ENCODE measurements at places on chromosomes 7 and 10. TPM values are rescaled to one million over a fixed set of nuclear protein-coding genes. Genes with fewer than 3 reads are reported as not detected.

The FAM25A gene
- not detected for total RNA-seq

- H3K4me1 ChIP-seq, result peaks cover 5% of the 10 kb centered on the region
- DNase-seq, result no peak
- H3K27ac ChIP-seq, result no peak overlapping the region
Measured at GRCh38 chr10:70690589-70690988, 18.3 kb downstream of the ADAMTS14 start.

The MMD2 gene
- not detected for total RNA-seq

DNA sequence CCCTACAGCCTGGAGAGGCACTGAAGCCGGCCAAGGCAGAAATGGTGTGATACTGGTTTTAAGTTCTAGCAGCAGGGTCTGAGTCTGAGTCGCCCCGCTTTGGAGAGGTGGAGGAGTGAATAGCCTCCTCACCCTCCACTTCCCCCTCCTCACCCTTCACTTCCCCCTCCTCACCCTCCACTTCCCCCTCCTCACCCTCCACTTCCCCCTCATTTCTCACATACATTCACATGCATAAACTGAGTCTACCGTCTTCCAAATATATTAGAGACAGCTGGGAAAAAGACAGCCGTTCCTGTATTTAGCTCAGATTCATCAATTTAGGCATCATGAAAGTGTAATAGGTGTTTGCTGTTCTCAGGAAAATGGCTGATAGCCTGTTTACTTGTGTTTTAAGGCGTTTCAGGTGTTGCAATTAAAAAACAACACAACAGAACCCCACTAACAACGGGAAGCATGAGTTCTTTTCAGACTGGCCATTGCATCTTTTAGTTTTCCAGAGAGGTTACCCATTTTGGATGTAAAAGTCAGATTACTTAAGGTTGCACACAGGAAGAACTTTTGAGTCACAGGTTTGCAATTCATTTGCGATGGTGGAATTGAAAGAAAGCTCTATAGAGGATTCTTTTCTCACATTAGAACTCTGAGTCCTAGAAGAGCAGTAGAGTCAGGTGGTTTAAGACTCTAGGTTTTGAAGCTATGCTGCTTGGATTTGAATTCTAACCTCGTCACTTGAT lies 861 bp downstream of the NRBF2 start:
- H3K27ac ChIP-seq, result peak overlapping the region; percentile 89
- no peaks in the 10 kb centered on the region for H3K27me3 ChIP-seq
- peaks cover 48% of the 10 kb centered on the region for H3K4me1 ChIP-seq
- peaks cover 1% of the 10 kb centered on the region for H3K36me3 ChIP-seq

GRCh38 chr10:641149-642010 lies 48.1 kb downstream of the DIP2C start:
- H3K4me3 ChIP-seq, result no peak overlapping the region
- peaks cover 5% of the 10 kb centered on the region for H3K36me3 ChIP-seq
- peaks cover 4% of the 10 kb centered on the region for H3K4me1 ChIP-seq
- DNase-seq, result no peak

DNA sequence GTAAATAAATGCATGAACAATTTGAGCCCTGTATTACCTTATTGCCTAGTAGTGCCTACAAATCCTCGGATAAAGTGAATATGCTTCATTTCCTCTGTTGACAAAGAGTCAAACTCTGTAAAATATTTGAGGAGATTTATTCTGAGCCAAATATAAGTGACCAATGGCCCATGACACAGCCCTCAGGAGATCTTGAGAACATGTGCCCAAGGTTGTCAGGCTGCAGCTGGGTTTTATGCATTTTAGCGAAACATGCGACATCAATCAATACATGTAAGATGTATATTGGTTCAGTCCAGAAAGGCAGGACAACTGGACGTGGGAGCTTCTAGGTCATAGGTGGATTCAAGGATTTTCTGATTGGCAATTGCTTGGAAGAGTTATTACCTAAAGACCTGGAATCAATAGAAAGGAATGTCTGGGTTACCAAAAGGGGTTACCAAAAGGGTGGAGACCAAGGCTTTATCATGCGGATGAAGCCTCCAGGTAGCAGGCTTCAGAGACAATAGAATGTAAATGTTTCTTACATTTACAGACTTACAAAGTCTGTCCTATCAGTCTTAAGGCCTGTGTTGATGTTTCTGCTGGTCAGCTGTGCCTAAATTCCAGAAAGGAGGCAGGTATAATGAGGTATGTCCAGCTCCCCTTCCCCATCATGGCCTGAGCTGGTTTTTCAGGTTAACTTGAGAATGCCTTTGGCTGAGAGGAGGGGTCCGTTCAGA lies 220.1 kb upstream of the FZD1 start:
- H3K27ac ChIP-seq, result no peak overlapping the region
- H3K36me3 ChIP-seq, result peaks cover under 1% of the 10 kb centered on the region
- peaks cover 53% of the 10 kb centered on the region for H3K4me1 ChIP-seq
- no peaks in the 10 kb centered on the region for H3K27me3 ChIP-seq
- no peak overlapping the region for H3K4me3 ChIP-seq

DNA sequence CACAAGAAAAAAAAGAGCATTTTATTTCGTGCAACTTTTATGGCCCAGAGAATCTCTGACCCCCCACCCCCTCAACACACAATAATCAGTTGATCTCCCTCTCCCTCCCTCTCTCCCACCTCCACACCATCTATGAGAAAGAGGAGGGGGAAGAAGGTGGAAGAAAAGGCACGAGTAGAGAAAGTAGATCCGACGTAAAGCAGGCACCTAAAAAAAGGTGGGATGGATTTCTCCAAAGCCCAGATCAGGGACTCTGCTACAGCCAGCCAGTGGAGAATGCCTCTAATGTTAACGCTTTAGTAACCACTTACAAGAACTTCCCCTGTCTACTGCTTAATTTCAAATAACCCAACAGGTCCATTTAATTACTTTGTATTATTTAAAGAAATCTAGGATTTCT lies 24.4 kb downstream of the KMT2C start:
- H3K27me3 ChIP-seq, result no peaks in the 10 kb centered on the region
- H3K27ac ChIP-seq, result no peak overlapping the region
- H3K36me3 ChIP-seq, result no peaks in the 10 kb centered on the region
- no peak overlapping the region for H3K4me3 ChIP-seq
- no peak for DNase-seq
- peaks cover 13% of the 10 kb centered on the region for H3K4me1 ChIP-seq

DNA sequence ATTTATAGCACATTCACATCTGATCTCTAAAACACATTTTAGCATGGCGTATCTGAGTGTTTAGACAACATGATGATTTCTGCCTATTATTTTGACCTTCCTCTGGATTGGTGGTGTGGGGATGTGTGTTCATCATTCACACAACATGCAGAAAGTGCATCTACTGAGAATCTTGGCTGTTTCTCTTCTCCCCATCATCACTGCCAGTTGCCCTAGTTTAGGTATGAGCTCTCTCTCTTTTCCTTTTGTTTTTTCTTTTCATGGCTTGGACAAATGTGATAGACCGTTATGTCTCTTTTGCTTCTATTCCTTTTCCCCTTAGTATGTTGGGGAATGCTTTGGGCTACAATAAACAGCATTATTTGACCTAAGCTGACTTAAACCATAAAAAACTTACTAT lies 239.2 kb upstream of the FZD8 start:
- H3K36me3 ChIP-seq, result no peaks in the 10 kb centered on the region
- H3K27ac ChIP-seq, result no peak overlapping the region
- H3K4me1 ChIP-seq, result peaks cover 3% of the 10 kb centered on the region

GRCh38 chr10:126732868-126733267 lies 62.4 kb upstream of the C10orf90 start:
- peaks cover 6% of the 10 kb centered on the region for H3K4me1 ChIP-seq
- H3K4me3 ChIP-seq, result no peak overlapping the region
- H3K27me3 ChIP-seq, result peaks cover 9% of the 10 kb centered on the region
- H3K36me3 ChIP-seq, result no peaks in the 10 kb centered on the region

Measured in chondrocyte (in vitro differentiated cells).